SK-N-SH treated with all-trans-retinoic acid at 6 μM for 48 hours (cell line): ENCODE measurements at places on chromosomes 4 and X.

- no peak for ATAC-seq
Measured at GRCh38 chr4:81650606-81651242, 179.0 kb upstream of the RASGEF1B start.

DNA sequence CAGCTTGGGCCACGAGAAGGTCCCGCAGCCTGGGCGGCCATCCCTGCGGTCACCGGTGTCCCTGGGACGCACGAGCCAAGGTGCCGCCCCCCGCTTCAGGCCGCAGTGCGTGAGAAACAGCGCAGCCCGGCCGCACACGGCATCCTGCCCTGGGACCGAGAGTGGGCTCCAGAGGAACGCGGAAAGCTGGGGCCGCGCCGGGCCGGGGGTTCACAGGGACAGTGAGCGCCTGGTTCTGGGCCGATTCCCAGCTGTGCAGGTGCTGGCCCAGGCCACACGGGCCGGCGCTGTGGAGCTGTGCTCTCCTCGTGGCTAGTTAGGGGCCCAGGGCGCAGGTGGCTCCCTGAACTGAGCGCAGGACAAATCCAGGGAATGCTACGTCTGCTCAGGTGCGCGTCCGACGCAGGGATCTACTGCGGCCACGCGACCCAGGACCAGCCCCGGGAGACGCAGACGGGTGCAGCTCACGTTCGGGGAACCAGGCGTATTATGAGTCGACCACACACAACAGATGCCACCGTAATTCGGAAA is 25.8 kb upstream of the GTPBP6 start:
- ATAC-seq = no peak

DNA sequence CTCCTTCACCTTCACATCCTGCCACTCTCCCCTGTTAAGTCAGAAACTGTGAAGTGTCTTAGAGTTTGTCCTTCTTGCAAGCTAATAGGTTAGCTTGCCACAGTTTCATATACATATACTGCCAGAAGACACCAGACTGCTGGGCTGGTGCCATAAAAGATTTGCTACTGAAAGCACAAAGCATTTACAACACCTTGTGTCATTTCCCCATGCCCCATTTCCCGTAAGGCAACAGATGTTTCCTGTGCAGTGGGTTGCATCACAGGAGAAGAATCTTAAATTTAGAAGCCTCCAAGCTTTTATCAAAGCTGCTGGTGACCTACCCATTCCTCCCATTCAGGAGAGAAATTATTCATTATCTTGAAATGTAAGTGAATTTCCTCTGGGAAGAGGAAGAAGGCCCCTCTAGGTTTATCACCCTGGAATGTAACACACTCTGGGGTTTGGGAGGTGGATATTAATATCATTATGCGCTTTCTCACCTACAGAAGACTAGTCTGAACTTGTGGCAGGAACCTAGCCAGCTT is 34.5 kb upstream of the RAB33B start:
- ATAC-seq = no peak

GRCh38 chr4:96874657-96875056 is 1034.8 kb downstream of the PDHA2 start:
- ATAC-seq = no peak
